Right forelimb (tissue), 1 donor: ENCODE measurements at places on chromosomes 16 and 17.

- peak; percentile 83 for DNase-seq
Measured at GRCh38 chr17:15457723-15458094, 9.7 kb downstream of the CDRT4 start.

DNA sequence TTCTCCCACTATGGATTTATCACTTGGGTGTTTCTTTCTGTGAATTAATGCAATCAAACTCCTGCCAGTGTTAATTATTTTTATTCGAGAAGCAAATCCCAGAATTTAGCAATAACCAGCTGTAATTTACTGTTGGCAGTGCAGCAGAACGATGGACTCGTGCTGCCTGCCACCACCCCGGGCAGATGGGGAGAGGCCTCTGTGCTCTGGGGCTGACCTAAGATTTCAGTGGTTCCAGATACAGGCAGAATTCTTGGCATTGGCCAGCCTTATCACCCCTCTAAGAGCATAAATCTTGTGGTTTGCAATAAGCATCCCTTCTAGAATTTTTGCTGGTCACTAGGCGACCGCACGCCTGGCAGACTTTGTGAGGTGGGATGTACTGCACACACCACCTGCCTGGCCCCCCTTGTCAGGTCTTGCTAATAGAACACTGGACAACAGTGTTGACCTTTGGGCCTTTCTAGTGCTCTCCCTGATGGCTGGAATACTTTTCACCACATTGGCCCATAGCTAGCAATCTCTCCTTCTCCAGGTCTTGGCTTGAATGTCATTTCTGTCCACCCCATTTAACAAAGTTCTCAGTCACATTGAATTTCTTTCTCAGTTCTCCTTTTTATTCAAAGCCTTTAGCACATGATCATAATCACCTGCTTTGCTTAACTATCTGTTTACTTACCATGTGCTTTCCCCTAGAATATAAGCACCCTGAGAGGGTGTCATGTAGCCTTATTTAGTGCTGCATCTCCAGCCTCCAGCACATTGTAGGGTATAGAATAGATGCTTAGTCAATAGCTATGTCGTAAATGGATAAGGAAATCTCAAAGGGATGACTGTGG, 122.1 kb upstream of the DYNLRB2 start:
- DNase-seq = no peak

- DNase-seq = no peak
Measured at GRCh38 chr16:87325423-87325858, 8.2 kb upstream of the C16orf95 start.

DNA sequence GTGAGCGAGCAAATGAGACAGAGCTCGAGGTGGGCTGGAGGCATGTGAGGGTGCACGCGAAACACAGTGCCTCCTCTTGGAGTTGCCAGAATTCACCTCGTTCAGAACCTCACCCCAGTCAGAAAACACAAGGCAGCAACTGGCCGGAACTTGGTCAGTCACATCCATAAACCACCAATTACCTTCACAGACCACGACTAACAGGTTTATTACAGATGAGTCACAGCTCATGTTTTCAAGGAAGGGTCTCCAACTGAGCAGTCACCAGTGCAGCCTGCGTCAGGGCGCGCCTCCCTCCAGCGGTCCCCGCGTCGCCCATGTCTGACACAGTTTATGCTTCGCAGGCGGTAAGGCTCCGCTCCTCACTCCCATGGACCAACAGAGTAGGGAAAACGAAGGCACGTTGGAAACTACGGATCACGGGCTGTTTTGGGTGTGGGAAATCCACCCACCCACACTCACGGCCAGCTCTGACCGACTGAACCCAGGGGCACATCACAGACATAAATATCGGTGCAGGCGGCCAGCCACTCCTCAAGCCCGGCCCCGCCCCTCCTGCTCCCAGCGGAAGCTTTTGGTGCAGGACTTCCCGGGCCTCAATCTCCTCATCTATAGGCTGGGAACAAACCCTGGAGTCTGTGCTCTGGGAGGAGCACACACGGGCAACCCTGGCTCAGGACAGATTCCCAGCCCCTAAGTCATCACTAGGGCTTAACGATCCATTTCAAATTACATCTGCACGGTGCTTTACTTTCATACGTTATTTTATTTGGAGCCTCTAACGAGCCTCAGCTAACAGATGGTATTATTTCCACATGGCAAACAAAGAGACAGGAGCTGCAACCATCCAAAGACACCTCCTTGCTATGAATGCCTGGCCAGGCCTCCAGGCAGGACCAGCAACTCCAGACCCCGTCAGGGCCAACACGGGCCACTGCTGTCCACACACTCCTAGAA, 126.3 kb downstream of the ZNF778 start:
- peak; percentile 43 for DNase-seq

DNA sequence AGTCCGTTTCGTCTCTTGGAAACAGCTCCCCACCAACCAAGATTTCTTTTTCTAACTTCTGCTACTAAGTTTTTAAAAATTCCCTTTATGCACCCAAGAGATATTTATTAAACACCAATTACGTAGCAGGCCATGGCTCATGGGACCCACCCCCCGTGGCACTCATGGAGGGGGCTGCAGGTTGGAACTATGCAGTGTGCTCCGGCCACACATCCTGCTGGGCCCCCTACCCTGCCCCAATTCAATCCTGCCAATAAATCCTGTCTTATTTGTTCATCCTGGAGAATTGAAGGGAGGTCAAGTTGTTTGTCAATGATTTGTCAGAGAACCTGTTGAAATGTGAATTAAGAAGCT, 48.2 kb downstream of the IL21R start:
- DNase-seq = no peak

DNA sequence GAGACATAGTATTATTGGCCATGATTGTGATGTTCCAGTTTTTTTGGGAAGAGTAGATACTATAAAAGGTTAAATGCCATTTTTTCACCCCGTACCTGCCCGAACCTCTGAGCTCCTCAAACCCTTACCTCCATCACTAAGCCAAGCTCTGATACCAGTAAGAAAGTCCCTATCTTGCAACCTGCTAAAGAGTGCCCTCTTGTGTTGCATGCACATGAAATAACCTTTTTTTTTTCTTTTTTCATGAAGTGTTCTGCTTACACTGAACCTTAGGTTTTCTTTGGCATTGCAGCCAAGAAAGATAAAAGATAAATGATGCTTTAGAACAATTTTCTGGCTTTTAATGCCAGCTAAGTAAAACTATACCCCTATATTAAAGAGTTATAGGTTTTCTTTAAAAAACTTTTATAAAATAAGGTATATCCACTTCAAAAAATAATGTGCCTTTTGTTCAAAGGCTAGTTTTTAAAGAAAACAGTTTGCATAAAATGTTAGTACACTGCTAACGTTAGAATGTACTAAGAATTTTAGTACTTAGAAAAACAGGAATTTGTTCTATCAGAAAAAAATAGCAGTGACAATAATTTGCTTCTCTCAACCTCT, 295.3 kb upstream of the PMFBP1 start:
- no peak for DNase-seq

DNA sequence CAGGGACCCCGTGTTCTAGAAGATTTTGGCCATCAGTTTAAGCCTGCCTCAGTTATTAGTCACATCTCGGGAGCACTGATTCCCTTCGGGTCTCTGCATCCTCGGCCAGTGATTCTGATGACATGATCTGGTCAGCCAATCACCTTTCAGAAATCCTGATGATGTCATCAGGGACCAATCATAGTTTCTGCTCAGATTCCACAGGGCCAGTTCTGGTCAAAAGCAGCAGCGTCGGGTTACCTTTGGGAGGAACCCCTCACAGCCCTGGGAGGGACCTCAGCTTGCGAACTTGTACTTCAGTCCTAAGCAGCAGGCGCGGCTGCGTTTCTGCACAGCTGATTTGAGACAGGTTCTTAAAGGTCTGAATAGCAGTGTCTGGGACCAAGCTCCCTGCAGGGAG, 13.9 kb downstream of the KDM8 start:
- DNase-seq = no peak

DNA sequence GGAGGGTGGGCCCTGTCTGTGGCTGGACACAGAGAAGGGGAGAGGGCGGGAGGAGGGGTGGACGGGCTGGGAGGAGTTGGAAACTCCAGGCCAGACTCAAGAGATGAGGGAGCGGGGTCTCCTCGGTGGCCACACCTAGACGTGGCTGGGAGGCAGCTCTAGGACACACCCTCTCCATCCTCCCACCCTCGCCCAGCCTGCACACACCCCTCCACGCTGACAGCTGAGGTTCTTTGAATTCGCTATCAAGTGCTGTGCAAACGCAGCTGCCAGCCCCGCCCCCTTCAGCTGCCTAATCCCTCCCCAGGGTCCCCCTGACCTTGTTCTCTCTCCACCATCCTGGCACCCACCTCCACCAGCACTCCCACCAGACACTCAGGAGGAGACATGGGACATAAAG, 48.7 kb downstream of the DNAH17 start:
- no peak for DNase-seq

- DNase-seq = no peak
Measured at GRCh38 chr16:50367777-50368409, 895 bp downstream of the BRD7 start.

DNA sequence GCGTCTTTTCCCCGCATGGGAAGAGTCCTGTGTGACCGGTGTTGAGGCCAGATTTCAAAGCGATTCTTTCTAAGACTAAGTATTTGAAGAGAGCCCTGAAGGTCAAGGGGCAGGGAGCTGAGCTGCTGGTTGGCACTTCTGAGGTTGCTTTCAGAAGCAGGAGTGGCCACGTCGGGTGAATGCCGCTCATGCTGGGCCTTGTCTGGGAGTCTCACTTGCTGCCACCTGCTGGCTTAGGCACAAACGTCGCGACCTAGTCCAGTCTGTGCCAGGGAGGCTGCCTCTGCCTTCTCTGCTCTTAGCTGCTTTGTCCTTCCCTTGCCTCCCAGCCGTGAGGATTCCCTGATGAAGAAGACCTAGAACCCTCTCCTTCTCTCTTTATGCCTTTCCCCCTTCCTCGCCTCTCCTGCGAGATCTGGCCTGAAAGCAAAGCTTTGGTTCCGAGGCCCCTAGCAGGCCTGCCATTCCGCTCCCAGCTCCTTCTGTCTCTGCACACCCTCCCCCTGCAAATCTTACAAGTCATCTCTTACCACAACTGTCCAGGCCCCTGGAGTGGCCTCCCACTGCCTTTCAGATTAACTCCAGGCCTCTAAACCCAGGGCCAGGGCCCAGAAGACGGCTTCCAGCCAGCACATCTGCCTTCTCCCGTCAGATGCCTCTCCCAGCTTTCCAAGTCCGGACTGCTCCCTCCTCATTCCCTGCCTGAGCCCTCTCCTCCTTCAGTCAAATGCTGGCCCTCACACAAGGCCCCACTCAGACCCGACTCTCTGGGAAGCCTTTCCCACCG, 11.4 kb downstream of the CTNS start:
- peak; percentile 70 for DNase-seq

DNA sequence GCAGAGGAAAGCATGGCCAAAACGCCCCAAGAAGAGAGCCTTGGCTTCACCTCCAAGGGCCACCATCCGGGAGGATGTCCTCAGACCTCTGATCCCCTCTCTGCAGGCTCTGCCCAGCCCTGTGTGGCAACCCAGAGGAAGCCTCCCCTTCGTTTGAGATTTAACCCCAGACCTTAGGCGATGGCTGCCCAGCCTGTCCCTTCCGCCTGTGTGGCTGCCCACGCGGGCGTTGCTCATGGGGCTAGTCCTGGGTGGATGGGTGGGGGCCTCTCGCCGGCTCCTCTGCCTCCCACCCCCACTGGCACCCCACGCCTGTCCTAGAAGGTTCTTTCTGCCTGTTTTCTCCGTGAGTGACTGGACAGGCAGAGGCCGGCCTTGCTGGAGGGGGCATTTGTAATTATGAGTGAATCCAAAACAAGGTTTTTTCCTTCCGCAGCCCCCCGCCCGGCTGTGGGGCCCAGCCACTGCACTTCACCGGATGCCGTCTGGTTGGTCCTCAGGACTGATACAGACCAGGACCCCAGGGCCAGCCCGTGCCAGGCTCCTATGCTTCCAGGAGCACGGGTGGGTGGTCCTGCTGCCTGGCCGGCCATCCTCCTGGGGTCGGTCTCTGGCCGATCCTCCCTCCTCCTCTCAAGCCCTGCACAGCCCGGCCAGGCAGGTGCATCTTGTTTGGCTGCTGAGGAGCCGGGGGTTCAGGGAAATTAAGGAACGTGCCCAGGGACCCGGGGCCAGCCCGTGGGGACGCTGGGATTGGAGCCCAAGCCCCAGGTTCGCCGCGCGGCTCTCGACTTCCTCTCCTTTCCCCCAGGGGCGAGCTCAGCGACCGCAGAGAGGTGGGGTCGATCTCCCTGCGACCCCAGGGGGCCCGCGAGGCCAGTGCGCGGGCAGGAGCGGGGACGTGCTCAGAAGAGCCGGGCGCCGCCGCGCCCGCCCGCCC, at the start of gene TMEM235:
Gene TMEM235, plus strand, starts transcription at position 636 of the 940 bp plus-strand sequence. CDS start 393 bp downstream, outside the sequence.
- no peak for DNase-seq
